ENCODE measurements at places on chromosomes 1 and 21.
A peak's percentile ranks its signal among the peaks of the same experiment; 100 is the strongest.

DNA sequence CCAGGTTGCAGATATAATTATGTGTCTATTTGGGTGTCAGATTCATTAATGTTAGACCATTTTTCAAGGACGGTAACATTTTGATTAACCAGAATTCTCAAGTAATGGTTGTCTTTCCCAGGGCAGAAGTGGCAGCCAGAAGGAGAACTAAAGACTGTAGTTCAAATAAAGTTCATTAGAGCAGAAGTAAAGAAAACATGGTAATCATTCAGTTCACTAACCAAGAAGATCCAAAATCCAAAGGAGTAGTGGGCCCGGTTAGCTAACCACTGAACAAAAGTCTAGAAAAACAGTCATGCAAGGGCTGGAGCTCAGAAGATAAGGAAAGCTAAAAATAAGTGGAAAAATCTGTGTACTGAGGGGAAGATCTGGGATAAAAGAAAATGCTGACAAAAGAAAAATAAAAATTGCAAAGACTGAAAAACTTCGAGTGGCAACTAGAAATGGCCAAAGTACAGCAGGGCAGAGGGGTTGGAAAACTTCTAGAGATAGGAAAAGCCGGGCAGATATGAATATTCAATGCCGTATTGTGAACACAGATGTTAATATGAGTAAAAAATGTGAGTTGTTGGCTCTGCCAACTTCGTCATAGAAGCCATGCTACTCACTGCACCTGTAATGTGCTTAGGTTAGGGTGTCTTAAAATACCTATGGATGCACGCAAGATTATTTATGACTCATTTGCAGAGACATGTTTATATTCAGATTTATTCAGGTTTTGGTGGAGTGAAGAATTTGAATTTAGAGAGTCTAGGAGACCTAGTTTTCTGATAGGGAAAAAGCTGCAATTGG, 925.9 kb downstream of the LTN1 start:
- DNase-seq: no peak

DNA sequence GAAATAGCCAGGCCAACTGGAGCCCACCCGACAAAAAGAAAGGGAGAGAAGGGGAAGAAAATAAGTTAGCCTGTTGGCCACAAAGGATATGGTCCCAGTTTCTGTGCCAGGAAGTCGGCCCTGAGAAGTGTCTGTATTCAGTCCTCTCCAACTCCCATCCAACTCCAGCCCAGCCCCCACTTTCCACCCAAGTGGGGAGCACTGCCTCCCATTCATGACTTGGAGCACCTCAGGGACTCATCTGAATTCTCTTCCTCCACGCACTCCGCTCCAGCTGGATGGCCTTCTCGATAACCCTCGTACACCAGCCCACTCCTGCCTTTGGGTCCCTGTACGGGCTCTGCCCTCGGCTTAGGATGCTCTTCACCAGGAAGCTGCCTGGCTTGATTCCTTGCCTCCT, 2.0 kb upstream of the WNT2B start:
- no peak for DNase-seq

- DNase-seq: no peak
Measured at GRCh38 chr1:34354367-34354766, 177.7 kb downstream of the C1orf94 start.

DNA sequence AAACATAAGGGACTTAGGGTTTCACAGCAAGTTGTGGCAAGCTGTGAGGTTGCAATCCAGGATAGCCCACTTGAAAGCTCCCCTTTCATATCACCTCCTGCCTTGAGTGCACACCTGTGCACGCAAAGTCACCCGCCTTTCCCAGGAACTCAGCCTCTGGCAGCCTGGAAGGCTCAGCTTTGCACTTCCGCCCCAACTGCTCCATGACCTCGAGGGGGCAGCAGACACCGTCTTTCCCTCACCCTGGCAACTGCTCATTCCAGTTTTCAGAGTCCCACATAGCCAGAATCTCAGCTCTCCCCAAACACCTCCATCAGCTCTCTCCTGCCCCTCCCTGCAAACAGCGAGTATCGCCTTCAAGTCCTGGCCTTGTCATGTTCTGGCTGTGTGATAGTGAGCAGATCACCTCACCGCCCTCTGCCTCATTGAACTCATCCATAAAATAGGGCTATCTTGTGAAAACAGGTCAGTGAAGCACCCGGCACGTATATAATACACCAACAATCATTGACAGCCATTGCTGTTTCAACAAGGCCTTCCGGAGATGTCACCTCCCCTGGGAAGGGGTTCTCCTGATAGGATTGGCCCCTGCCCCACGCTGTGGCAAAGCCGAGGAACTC, 32.2 kb upstream of the EPB41 start:
- peak; percentile 84 for DNase-seq

GRCh38 chr1:194477908-194478307, 1291.5 kb upstream of the B3GALT2 start:
- DNase-seq: no peak

GRCh38 chr1:200258447-200259375, 151.1 kb downstream of the ZNF281 start:
- DNase-seq: no peak

DNA sequence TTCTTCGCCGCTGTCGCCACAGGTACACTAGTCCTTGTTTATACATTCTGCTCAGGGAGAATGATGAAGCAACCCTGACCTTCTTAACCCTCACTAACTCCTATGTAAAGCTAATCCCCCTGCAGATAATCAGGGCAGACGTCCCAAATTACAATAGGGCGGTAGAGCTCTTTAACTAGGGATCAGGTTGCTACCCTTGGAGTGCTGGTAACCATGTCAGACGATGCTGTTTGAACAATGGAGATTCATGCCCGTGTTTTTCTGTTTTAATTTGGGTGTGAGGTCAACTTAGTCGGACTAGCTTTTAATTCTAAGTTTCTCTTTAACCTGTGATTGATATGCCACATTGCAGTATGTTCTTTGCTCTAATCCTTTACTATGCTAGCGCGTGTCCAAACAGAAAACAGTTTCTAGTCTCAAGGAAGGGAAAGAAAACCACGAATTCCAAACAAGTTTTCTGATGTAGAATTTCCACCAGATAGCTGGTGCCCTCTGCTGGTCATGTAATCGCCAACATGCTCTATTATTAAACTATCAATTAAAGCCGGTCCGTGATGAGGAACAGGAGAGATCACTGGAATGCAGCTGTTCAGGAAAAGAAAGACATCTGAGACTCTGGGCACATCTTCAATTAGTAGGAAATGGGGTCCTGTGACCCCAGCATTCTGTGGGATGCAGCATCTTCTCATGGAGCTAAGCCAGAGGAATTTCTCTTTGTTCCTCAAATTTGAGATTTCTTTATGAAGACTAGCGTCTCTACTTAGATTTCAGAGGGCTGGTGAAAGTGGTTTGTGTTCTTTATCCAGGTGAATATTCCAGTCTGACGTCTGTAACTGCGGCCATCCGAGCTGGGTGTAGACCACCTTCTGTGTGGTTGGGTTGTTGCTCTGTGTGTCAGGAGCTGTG, 18.3 kb upstream of the VAMP3 start:
- DNase-seq: peak; percentile 20
